ENCODE measurements at places on chromosomes 4 and X.

- no peak for DNase-seq
Measured at GRCh38 chr4:173990869-173991210, 292.6 kb downstream of the FBXO8 start.

DNA sequence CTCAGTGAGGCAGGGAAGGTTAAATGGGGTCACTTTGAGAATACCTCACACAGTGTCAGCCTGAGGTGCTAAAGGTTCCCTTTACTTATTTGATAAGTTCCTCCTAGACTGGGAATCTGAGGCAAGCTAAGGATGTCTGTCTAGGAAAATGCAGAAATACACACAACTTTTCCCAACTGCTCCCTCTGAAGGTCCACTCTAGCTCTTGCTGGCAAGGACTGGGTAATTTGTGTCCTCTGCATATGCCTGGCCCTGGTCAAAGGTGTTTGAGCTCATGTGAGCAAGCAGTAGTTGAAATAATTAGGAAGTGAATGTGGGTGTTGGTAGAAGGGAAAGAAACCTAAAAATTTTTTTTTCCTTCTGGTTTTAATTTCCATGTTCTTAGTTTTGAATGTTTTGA lies 21.3 kb downstream of the TXLNG start:
- DNase-seq, result no peak

- DNase-seq, result no peak
Measured at GRCh38 chrX:35439034-35439660, 359.0 kb upstream of the MAGEB16 start.

- no peak for DNase-seq
Measured at GRCh38 chr4:101398807-101399206, 51.5 kb upstream of the PPP3CA start.

DNA sequence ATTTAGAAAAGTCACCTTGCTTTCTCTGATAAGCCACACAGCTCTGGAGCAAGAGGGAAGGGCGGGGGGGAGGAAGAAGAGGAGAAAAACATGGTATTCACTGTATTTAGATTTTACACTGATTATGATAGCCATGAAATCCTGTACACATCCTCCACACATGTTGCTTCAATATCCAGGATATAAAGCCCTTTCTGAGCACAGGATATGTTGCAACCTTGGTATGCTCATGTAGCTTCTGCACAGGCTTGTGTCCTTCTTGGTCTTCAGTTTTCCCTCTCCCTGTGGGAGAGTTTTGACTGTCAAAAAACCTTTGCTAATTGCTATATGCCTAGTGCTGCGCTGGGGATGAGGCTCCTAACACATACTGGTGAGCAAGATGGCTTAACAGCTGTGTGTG lies 61.9 kb upstream of the DAPP1 start:
- DNase-seq, result no peak

DNA sequence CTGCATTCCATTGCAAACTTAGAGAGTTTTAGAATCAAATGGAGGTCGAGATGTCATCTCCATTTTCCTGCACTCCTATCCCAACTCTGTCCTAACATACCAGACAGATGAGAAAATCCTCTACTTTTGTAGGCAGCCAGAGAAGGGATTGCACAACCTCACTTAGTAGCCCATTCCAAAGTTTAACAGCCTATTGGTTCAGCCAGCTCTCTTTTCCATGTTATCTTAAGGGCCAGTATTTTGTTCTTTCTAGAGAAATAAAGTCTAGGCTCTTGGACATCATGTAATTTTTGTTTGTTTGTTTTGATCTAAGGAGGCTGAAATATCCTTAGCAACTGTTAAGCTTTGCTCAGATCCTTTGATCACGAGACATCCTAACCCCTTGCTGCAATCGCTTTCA lies 173.0 kb downstream of the COX18 start:
- peak; percentile 87 for DNase-seq

DNA sequence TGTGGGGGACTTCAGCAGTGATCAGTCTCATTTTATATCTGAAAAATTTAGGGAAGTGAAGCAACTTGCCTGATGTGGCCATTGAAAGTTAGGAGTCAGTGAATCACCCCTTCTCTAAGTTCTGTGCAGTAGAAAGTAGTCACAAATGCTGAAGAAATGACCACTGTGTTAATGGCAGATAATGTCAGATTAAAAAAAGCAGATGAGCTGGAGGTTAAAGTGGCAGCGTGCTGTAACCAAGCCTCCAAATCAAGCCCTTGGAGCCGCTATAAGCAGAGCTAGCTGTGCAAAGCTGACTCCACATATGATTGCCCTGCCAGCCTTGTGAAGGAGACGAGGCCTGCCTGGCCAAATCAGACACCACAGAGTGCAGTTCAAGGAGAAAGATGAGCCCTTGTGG lies 39.2 kb upstream of the PDE5A start:
- no peak for DNase-seq

DNA sequence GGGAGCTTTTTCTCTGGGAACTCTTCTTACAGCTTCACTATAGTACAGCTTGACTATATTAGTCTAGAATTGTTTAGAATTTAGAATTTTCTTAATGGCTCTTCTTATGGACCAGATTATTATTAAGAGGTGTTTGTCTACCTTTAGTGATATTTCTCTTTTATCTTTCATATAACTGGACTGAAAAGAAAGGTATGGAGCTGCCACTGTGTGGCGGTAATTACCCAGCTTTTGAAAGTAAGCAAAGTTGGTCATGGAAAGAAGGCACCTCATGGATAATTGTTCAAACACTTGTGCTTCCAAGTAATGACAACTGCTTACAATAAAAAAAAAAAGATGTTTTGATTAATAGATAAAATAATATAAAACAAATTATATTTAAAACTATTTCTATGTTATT lies 1112.5 kb downstream of the TECRL start:
- DNase-seq, result no peak

DNA sequence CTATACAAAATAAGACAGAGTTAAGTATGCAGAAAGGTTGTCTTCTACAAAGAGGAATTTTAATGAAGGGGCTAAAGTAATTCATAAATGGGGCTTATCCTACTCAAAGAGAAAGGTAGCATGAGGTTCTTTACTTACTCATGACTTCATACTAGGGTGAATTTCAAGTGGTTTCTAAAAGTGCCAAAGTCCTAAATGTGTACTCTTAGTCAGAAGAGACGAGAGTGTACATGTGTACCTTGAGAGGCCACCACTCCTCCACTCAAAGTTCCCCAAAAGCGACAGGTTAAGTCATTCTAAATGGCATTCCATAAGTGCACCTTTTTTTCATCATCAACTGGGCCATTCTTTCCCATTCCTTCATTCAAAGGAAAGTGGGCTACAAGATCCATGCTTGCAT lies 21.9 kb downstream of the EDA2R start:
- DNase-seq, result no peak

DNA sequence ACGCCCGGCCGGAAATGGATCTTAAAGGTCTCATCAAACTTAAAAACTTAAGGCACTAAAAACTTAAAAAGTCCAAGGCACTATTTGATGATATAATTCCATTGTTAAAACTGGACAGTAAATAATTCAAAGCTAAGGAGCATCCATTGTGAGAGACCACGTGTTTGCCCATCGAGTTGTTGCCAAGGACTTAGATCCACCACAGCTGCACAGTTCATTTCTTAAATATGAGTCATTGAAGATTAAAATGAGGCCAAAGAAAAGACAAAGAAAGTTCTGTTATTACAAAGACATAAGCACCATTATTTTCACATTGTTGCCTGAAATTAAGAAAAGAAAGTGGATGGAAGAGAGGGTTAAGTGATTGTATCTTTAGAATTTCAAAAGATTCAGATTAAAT lies 411.5 kb upstream of the FTHL17 start:
- DNase-seq, result peak; percentile 63

GRCh38 chrX:111035991-111036390 lies 60.0 kb upstream of the PAK3 start:
- no peak for DNase-seq

DNA sequence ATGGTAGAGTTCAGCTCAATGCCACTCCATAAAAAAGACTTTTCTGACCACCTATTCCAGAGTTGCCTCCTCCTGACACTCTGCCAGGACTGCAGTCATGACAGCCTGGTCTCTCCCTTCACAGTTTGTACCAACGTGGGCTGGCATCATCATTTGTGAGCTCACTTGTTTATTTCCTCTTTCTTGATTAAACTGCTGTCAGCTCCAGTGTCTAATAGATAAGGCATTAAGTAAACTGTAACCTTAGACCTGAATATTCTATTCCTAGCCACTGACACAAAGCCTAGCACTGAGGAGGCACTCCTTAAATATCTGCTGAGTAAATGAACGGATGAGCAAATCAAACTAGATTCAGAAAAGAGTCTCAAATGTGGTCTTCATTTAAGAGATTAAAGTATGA lies 48.7 kb downstream of the DDX60 start:
- DNase-seq, result no peak

DNA sequence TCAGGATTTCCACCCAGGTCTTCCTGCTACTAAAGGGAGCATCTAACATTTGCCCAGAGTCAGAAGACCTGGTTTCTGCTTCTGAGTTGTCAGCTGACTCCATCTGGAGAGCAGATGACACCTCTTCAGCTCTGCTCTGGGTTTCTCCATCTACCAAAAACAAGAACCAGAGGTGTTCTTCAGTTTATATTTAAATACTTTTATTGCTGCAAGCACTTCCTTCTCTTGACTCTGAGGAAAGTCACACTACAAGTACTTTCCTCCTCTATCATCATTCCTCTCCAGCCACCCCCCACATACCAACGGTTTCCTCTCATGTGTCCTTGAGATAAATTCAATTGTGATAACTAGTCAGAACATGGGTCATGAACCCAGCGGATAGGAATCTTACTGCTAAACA lies 88.4 kb downstream of the PPP3CA start:
- DNase-seq, result no peak

- peak; percentile 12 for DNase-seq
Measured at GRCh38 chr4:41693629-41694028, 54.9 kb downstream of the PHOX2B start.

GRCh38 chr4:101981756-101982155 lies 191.2 kb downstream of the BANK1 start:
- no peak for DNase-seq

DNA sequence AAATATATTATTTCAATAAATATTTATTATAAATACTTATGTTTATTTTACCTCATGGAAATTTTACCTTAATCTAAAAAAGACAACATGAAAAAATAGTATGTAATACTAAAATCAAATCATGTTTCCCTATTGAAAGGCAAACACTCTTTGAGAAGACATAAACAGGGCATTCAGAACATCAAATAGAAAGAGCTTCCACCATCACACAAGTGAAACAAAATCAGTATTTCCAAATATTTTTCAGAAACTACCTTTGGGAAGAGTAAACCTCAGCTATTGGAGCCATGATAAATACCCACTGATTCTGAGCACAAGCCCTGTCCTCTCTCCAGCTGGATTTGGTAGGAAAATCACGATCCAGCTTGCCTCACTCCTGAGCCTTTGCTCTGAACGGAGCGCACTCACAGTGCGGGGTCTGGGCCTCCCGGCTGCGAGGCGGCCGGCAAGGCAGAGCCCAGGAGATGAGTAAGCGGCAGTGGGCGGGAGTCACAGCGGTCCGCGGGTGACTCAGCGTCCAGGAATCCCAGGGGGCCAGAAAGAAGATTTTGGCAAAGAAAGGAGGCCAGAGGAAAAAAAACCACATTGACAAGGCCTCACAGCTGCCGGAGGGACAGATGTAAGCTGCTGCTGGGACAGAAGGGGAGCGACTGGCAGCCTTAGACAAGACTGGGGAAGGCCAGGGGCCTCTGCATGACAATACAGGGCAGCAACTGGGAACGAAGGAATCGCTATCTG lies 14.7 kb upstream of the ANXA5 start:
- DNase-seq, result peak; percentile 96

GRCh38 chr4:40808926-40809457 lies 59.2 kb downstream of the NSUN7 start:
- DNase-seq, result no peak

DNA sequence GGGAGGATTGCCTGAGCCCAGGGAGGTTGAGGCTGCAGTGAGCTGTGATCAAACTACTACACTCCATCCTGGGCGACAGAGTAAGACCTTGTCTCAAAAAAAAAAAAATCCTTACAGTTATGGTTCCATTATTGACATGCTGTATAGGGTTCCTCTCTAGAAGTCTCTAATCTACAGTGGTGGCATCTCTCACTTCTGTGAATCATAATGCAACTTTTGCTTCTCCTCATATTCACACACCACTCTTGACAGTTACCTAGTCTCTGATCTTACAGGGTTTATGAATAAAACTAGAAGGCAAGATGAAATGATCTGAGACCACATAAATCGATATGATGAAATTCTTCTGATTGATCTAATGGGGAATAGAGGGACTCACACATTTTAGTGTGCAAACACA lies 40.6 kb downstream of the DOCK11 start:
- DNase-seq, result no peak

DNA sequence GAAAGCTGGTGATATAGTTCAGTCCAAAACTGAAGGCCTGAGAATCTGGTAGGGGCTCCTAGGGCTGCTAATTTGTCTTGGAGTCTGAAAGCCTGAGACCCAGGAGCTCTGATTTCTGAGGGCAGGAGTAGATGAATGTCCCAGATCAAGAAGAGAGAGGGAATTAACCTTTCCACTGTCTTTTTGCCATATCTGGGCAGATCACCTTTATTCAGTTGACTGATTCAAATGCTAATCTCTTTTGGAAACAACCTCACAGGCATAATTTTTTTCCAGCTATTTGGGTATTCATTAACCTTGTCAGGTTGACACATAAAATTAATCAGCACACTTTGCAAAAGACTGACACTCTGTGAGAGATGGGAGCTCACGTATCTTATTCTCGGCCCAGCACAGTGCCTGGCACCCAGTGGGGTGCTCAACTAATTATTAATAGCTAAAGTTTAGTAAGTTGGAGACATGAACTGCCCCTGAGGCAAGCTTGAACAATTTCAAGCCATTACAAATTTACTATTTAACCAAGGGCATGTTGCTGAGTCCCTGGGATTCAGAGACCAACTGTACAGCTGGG lies 114.3 kb downstream of the CPEB2 start:
- DNase-seq, result no peak

- peak; percentile 24 for DNase-seq
Measured at GRCh38 chr4:128287141-128287870, at the start of gene PGRMC2. TSS of gene PGRMC2 (minus strand) at chr4:128287813. CDS start at chr4:128287790, 23 bp downstream.

DNA sequence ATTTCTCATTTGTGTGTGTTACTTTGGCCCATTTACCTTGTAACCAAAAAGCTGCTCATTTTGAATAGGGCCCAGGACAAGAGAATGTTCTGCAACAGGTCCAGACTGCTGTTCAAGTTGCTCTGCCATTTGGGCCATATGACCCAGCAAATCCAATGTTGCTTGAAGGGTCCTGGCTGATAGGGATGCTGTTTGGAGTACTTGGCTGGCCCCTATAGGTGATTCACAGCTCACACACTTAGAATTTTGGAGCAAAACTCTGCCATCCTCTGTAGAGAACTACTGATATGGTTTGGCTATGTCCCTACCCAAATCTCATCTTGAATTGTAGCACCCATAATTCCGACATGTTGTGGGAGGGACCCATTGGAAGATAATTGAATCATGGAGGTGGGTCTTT lies 131.5 kb downstream of the AASDH start:
- DNase-seq, result no peak

GRCh38 chr4:145865274-145865941 lies 73.2 kb downstream of the ZNF827 start:
- DNase-seq, result no peak
